Nasal cavity respiratory epithelium epithelial cell of viscerocranial mucosa (primary cell): ENCODE measurements at places on chromosomes 2 and 18. TPM values are rescaled to one million over a fixed set of nuclear protein-coding genes. Genes with fewer than 3 reads are reported as not detected.

The ZC3H6 gene
- 7.5 and 8.3 TPM in 2 replicates for total RNA-seq

The CFAP53 gene
- total RNA-seq: 0.68 and 1.1 TPM in 2 replicates

The CEBPZOS gene
- total RNA-seq: 15.0 and 17.4 TPM in 2 replicates

The REG1A gene
- total RNA-seq: not detected in 2 replicates

The MAPK4 gene
- total RNA-seq: under 0.01 and 0.07 TPM in 2 replicates

The HS1BP3 gene
- 29.4 and 40.8 TPM in 2 replicates for total RNA-seq

The CPLX4 gene
- total RNA-seq: not detected in 2 replicates

The CD8B2 gene
- total RNA-seq: not detected in 2 replicates

The DBI gene
- total RNA-seq: 55.7 and 86.9 TPM in 2 replicates

The COL3A1 gene
- under 0.01 and 11.2 TPM in 2 replicates for total RNA-seq

The CD207 gene
- not detected in 2 replicates for total RNA-seq

The AKAIN1 gene
- total RNA-seq: not detected in 2 replicates

The ALK gene
- 0.14 TPM in 1 of 2 replicates, not detected in the other for total RNA-seq

The DYSF gene
- total RNA-seq: 0.68 and 16.2 TPM in 2 replicates

The UGT1A10 gene
- total RNA-seq: 1.2 TPM in 1 of 2 replicates, not detected in the other

The SCN2A gene
- 0.34 and 0.64 TPM in 2 replicates for total RNA-seq

The CRIM1 gene
- 66.1 and 87.5 TPM in 2 replicates for total RNA-seq

The BIRC6 gene
- 103 and 183 TPM in 2 replicates for total RNA-seq

The TFPI gene
- 1.0 and 9.9 TPM in 2 replicates for total RNA-seq

The KLHL41 gene
- total RNA-seq: under 0.01 and 0.21 TPM in 2 replicates

The NETO1 gene
- total RNA-seq: not detected in 2 replicates

The ZFAND2B gene
- total RNA-seq: 23.3 and 62.2 TPM in 2 replicates

The TM4SF20 gene
- total RNA-seq: not detected in 2 replicates

The CYB5A gene
- total RNA-seq: 25.6 and 66.2 TPM in 2 replicates

The RPRM gene
- total RNA-seq: not detected in 2 replicates

The TOGARAM2 gene
- total RNA-seq: not detected in 2 replicates

The LONRF2 gene
- total RNA-seq: under 0.01 TPM in 1 of 2 replicates, not detected in the other

The CXCR1 gene
- total RNA-seq: not detected in 2 replicates

The IFIH1 gene
- 6.8 and 27.3 TPM in 2 replicates for total RNA-seq

The PSMG2 gene
- total RNA-seq: 36.1 and 48.9 TPM in 2 replicates

The HOXD3 gene
- not detected in 2 replicates for total RNA-seq

The TRIM54 gene
- not detected in 2 replicates for total RNA-seq

The CRYBA2 gene
- not detected in 2 replicates for total RNA-seq

The LYG2 gene
- total RNA-seq: not detected in 2 replicates

The IL36A gene
- total RNA-seq: 1.0 and 1.2 TPM in 2 replicates

The TSGA10 gene
- total RNA-seq: 7.9 and 8.6 TPM in 2 replicates

The TRAPPC12 gene
- 54.7 and 55.5 TPM in 2 replicates for total RNA-seq

The THSD7B gene
- under 0.01 and 0.07 TPM in 2 replicates for total RNA-seq

The CDH7 gene
- total RNA-seq: under 0.01 TPM in 1 of 2 replicates, not detected in the other

The SKOR2 gene
- not detected in 2 replicates for total RNA-seq

The KLHL29 gene
- total RNA-seq: 9.9 and 20.4 TPM in 2 replicates

The C2orf80 gene
- total RNA-seq: not detected in 2 replicates

The DSG2 gene
- 103 and 557 TPM in 2 replicates for total RNA-seq

The UGT1A3 gene
- total RNA-seq: 2.8 TPM in 1 of 2 replicates, not detected in the other

The CNDP1 gene
- total RNA-seq: not detected in 2 replicates

The RETREG2 gene
- 59.1 and 87.5 TPM in 2 replicates for total RNA-seq

The SLC38A11 gene
- total RNA-seq: 0.07 TPM in 1 of 2 replicates, not detected in the other

The NTSR2 gene
- total RNA-seq: not detected in 2 replicates

The TCF23 gene
- under 0.01 TPM in 1 of 2 replicates, not detected in the other for total RNA-seq

The HOXD10 gene
- not detected in 2 replicates for total RNA-seq

The CYP26B1 gene
- total RNA-seq: 1.0 and 2.8 TPM in 2 replicates

The MDH1B gene
- total RNA-seq: under 0.01 and 0.28 TPM in 2 replicates

The ENOSF1 gene
- 23.6 and 31.5 TPM in 2 replicates for total RNA-seq

The ZBTB7C gene
- 0.34 and 7.0 TPM in 2 replicates for total RNA-seq

The INPP4A gene
- total RNA-seq: 21.9 and 49.0 TPM in 2 replicates
